Effector memory CD4-positive, alpha-beta T cell (primary cell): ENCODE measurements at places on chromosomes 7 and 10.

DNA sequence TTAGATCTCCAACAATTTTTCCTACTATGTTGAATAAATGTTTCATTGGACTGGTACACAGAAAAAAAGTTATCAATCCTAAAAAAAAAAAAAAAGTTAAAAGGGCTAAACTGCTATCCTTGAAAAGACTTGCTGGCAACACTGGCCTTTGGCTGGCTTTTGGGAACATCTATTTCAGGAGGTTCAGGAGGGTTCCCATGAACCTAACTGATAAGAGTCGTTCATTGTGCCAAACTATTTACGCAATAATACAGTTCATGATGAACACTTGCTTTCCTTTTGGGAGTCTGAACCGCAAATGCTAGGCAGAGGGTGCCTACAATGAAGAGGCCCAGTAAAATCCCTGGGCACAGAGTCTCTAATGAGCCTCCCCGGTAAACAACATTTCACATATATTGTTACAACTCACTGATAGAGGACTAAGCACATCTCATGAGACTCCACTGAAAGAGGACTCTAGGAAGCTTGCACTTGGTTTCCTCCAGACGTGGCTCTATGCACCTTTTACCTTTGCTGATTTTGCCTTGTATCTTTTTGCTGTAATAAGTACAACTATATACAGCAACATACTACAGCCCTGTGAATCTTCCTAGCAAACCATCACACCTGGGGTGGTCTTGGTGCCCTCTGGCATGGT is 45.0 kb downstream of the ZFAND4 start:
- DNase-seq, result no peak
- no peak overlapping the region for H3K27ac ChIP-seq
- H3K36me3 ChIP-seq, result peaks cover 16% of the 10 kb centered on the region
- H3K4me3 ChIP-seq, result no peak overlapping the region

DNA sequence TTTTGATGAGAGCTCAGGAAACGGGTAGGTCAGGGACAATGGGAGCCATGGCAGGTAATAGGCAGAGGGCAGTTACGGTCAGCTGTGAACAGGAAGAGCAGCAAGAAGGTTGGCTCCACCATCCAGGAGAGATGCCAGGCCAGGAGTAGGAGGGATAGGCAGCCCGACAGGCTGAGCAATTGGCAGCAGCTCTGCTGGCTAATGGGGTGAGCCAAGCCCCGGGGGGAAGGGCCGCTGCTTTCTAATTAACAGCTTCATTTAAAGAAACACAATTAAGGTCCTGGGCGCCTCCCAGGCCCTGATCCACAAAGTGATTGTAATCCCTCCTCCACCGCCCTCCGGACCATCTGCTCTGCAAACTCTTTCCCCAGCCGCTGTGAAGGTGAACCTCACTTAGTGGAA is 23.7 kb downstream of the SH2B2 start:
- no peaks in the 10 kb centered on the region for H3K36me3 ChIP-seq
- no peaks in the 10 kb centered on the region for H3K27me3 ChIP-seq
- H3K4me3 ChIP-seq, result no peak overlapping the region
- no peak for DNase-seq
- peaks cover 4% of the 10 kb centered on the region for H3K4me1 ChIP-seq

- DNase-seq, result no peak
- no peaks in the 10 kb centered on the region for H3K36me3 ChIP-seq
- H3K4me3 ChIP-seq, result no peak overlapping the region
- H3K4me1 ChIP-seq, result peaks cover 14% of the 10 kb centered on the region
Measured at GRCh38 chr10:37854626-37855025, 2.8 kb downstream of the ZNF248 start.

- H3K27ac ChIP-seq, result no peak overlapping the region
- no peak overlapping the region for H3K4me3 ChIP-seq
Measured at GRCh38 chr7:43232366-43232765, 119.9 kb downstream of the HECW1 start.

GRCh38 chr10:24902400-24902728 is 50.0 kb downstream of the PRTFDC1 start:
- peaks cover 11% of the 10 kb centered on the region for H3K4me1 ChIP-seq
- no peak overlapping the region for H3K27ac ChIP-seq
- no peaks in the 10 kb centered on the region for H3K27me3 ChIP-seq

- H3K27ac ChIP-seq, result no peak overlapping the region
- H3K27me3 ChIP-seq, result no peaks in the 10 kb centered on the region
- H3K36me3 ChIP-seq, result no peaks in the 10 kb centered on the region
- H3K4me3 ChIP-seq, result no peak overlapping the region
- H3K4me1 ChIP-seq, result no peaks in the 10 kb centered on the region
Measured at GRCh38 chr7:81869670-81870069, 99.8 kb upstream of the HGF start.

DNA sequence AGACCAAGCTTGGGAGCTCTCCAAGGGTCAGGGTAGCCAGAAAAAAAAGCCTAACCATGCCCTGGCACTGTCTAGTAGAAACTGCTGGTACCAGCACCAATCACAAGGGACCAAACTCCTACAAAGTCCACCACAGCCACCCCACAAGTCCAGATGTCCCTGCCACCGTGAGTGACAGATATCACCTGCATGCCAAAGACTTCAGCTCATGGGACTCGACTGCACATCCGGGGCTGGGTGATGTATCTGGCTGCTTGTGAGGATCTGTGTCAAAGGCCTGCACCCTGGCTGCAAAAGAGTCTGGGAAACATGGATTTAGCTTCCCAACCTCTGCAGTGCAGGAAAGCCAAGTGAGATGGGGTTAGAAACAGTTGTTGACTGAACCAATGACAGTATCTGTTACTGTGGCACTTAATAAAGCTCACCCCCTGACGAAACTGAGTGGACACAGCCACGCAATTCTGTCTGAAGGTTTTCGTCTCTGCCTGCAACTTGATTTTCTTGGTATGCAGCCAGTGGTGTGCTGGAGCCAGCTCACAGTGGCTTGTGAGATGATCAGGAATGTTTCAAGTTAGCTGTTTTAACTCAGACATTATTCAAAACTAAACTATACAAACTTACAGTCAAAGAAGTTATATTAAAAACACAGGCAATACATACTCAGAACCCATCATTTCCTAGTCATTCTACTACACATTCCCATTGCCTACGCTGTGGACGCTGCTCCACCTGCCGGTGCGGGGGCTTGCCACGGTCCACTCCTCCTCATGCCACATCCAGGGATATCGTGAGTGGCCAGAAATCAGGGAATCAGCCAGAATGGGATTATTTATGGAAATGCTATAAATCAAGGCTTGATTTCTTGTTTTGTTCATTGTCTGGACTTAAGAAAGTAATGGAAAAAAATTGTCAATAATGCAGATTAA is 9.2 kb downstream of the ZNF488 start:
- no peak overlapping the region for H3K4me3 ChIP-seq
- H3K27me3 ChIP-seq, result no peaks in the 10 kb centered on the region
- no peaks in the 10 kb centered on the region for H3K36me3 ChIP-seq
- no peak overlapping the region for H3K27ac ChIP-seq
- no peak for DNase-seq

DNA sequence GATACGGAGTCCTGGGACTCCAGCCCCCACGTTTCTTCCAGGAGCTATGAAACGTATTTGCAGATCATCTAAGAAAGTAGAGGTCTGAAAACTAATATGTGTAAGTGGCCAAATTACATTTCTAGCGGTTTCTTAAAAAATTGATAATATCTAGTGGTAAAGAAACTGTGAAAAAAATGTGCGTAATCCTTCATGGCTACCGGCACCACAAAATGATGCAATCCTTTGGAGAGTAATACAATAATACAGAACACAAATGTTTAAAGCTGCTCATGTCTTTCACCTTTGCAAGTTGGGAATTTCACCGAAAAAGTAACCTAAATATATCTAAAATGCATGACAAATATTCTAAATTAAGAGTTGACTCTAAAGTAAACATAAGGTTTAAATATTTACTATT is 742.1 kb downstream of the GRID1 start:
- H3K4me3 ChIP-seq, result no peak overlapping the region
- no peak for DNase-seq
- no peak overlapping the region for H3K27ac ChIP-seq
- no peaks in the 10 kb centered on the region for H3K36me3 ChIP-seq
- no peaks in the 10 kb centered on the region for H3K4me1 ChIP-seq

DNA sequence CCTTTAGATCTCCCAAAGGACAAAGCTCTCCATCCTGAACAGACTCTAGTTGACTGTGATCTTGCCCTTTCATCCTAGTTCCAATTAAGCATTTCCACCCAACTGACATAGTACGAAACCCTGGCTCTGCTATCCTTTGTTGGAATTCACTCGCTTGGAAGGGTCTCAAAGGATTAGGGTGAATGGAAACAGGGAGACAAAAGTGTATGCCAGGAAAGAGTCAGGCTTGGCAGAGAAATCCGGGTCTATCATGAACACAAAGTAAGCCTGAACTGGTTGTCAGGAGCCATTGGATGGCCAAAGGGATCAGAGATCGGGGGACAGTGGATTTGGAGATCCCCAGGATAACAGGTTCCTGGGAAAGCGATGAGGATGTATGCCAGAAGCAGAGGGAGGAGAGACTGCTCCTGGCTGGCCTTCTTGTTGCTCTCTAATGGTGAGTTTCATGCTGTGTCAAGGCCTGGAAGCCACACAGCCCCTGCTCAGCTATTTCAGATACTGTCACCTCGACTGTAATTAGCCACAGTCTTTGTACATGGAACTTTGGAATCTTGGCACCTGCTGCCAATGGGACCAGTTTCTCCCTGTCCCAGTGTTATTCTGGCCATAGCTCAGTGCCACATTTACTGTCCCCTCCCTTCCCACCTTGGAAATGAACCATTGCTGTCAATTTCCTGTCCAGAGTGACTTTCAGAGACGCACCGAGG is 1168.7 kb upstream of the AUTS2 start:
- no peak for DNase-seq
- H3K27ac ChIP-seq, result no peak overlapping the region
- no peak overlapping the region for H3K4me3 ChIP-seq
- no peaks in the 10 kb centered on the region for H3K27me3 ChIP-seq
- H3K4me1 ChIP-seq, result no peaks in the 10 kb centered on the region
- H3K36me3 ChIP-seq, result no peaks in the 10 kb centered on the region

GRCh38 chr7:69663911-69664832 is 65.9 kb downstream of the AUTS2 start:
- H3K4me3 ChIP-seq, result no peak overlapping the region
- no peaks in the 10 kb centered on the region for H3K27me3 ChIP-seq
- H3K36me3 ChIP-seq, result no peaks in the 10 kb centered on the region

DNA sequence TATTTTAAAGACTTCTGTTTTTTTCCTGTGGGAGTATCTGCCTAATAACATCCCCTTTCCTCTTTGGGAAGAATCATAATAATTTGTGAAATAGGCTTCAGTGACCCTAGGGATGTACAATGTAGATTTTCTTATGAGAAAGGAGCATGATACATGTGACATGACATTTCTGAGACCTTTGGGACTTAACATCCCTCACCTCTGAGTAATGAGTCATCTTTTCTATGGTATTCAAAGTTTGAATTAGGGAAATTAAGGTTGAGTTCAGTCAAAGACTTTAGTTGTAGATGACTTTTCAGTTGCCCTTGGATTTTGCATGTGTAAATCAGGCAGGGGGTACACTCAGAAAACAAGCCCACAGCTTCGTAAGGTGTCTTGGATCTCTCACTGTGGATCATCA is 14.3 kb downstream of the GRK5 start:
- no peaks in the 10 kb centered on the region for H3K36me3 ChIP-seq
- no peaks in the 10 kb centered on the region for H3K4me1 ChIP-seq
- H3K27me3 ChIP-seq, result no peaks in the 10 kb centered on the region
- H3K4me3 ChIP-seq, result no peak overlapping the region
- DNase-seq, result no peak

DNA sequence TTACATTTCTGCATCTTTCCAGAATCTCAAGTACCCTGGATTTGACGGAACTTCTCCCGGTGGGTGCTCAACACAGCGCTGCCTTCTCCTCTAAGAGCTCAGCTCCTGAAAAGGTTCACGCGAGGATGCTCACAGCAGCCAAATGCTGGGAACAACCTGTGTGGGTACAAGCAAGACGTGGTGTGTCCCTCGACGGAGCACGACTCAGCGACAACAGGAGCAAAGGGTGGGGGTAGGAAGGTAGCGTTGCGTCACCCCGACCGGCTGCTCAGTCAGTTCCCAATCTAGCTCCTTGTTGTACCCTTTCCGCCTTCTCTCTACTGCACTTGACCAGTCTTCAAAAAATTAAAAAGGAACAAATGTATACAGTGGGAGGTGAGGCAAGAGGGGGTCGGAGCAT is 117.3 kb downstream of the PTPRN2 start:
- H3K27me3 ChIP-seq, result no peaks in the 10 kb centered on the region
- H3K36me3 ChIP-seq, result no peaks in the 10 kb centered on the region
- H3K4me3 ChIP-seq, result no peak overlapping the region
- no peak for DNase-seq
- no peaks in the 10 kb centered on the region for H3K4me1 ChIP-seq
- H3K27ac ChIP-seq, result no peak overlapping the region

DNA sequence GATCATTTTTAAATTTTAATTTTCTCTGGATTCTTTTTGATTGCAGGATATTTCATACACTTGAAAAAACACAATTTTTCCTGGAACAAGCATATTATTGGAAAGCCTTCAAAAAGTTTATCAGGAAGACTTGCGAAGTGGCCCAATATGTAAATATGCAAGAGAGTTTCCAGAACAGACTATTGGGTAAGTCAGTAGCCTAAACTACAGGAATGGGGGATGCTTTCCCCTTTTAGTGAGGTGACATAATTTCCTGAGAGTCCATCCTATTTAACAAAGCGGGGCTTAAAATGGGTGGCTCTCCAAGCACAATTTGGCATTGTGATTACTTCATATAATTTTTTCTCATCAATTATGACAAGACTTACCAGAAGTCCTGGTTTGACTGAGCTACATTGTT is 77.9 kb downstream of the ABCA13 start:
- H3K27me3 ChIP-seq, result no peaks in the 10 kb centered on the region
- no peaks in the 10 kb centered on the region for H3K36me3 ChIP-seq
- DNase-seq, result no peak

- no peaks in the 10 kb centered on the region for H3K4me1 ChIP-seq
- no peak for DNase-seq
- H3K4me3 ChIP-seq, result no peak overlapping the region
- no peaks in the 10 kb centered on the region for H3K27me3 ChIP-seq
- no peaks in the 10 kb centered on the region for H3K36me3 ChIP-seq
- no peak overlapping the region for H3K27ac ChIP-seq
Measured at GRCh38 chr7:138254444-138254843, 178.2 kb downstream of the AKR1D1 start.

- no peak overlapping the region for H3K4me3 ChIP-seq
- H3K36me3 ChIP-seq, result peaks cover 38% of the 10 kb centered on the region
- no peaks in the 10 kb centered on the region for H3K27me3 ChIP-seq
- no peaks in the 10 kb centered on the region for H3K4me1 ChIP-seq
- no peak for DNase-seq
- H3K27ac ChIP-seq, result no peak overlapping the region
Measured at GRCh38 chr10:63173468-63174232, 40.5 kb downstream of the NRBF2 start.

GRCh38 chr10:97511711-97512440 is 13.2 kb downstream of the UBTD1 start:
- H3K36me3 ChIP-seq, result no peaks in the 10 kb centered on the region
- no peak for DNase-seq
- H3K4me1 ChIP-seq, result no peaks in the 10 kb centered on the region

DNA sequence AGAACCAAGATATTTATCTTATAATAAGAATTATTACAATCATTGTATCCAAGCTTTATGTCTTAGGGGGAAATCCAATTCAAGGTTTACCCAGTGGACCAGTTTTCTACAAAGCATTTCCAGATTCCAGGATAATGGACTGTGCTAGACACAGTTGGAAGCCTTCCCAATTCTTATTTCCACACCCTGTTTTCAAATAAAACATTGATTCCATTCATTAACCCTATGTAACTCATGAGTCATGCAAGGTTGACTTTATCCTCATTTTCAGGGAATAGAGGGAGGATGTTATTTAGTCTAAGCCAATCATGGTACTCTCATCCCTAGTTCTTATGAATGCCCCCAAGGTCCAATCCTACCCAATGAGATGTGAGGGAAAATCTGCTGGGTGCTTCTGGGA is 145.7 kb downstream of the RNLS start:
- H3K36me3 ChIP-seq, result no peaks in the 10 kb centered on the region
- H3K27me3 ChIP-seq, result no peaks in the 10 kb centered on the region
- no peak overlapping the region for H3K4me3 ChIP-seq
- H3K27ac ChIP-seq, result no peak overlapping the region
- H3K4me1 ChIP-seq, result no peaks in the 10 kb centered on the region
